ENCODE measurements at places on chromosomes 6 and 20.

GRCh38 chr6:129567374-129567773 lies 142.6 kb downstream of the ARHGAP18 start:
- peak; percentile 16 for DNase-seq

DNA sequence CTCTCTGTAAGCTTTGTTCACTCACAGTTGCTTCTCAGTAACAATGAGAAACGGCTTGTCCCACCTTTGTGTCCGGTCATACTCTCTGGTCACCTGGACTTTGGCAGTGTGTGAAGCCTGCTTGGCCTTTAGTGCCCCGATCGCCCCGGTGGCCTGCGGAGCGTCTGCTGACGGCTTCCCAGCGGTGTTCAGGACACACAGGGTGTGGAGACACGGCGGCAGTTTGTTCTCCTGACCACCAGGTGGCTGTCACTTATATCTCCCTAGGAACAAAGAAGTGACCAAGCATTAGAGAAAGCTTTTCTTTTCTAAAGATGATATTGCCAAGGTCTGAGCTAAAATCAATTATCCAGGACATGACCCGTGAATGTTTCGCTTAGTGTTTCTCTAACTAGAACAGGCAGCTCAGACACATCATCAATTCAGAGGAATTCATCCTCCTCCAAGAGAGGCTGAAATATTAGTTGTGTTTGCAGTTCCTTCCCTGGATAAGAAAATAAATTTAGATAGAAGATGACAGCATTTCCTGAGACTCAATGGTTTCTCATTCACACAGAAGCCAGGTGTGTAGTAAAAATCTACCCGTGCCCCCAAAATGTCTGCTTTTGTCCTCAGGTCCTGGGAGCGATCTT lies 167.4 kb upstream of the THBS2 start:
- no peak for DNase-seq

DNA sequence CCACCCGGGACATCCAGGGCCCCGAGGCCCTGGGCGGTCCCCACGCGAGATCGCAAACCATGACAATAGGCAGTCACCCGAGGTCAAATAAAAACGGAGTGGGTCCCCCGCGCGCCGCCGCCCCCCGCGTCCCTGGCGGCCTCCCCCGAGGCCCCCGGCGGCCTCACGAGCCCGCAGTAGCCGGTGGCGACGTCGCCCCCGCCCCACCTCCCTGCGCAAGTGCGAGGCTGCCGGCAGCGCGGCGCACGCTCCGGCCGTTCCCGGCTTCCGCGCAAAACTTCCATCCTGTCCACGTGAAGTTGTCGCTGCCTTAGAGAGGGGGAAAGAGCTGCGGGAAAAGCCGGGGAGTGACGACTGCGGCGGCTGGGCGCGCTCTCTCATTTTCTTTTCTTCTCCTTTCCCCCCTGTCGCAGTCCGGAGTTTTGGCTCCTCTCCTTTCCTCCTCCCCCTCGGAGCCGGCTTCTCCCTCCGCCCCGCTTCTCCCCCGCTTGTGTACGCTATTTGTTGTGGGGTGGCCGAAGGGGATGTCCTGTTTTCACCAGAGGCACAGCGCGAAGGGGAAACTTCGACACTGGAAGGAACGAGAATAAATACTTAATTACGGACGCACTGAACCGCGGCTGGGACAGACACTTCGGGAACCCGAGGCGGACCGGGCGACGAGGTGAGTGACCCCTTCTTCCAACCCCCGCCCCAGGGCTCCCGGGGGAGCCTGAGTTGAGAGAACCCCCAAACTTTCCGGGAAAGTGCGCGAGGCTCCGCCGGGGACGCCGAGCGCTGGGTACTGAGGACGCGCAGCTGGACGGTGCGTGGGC lies at the start of gene EYA4:
Gene EYA4 (plus strand): TSS at position 272 of the 815 bp plus-strand sequence. CDS start 33,424 bp downstream, outside the sequence.
- no peak for DNase-seq

DNA sequence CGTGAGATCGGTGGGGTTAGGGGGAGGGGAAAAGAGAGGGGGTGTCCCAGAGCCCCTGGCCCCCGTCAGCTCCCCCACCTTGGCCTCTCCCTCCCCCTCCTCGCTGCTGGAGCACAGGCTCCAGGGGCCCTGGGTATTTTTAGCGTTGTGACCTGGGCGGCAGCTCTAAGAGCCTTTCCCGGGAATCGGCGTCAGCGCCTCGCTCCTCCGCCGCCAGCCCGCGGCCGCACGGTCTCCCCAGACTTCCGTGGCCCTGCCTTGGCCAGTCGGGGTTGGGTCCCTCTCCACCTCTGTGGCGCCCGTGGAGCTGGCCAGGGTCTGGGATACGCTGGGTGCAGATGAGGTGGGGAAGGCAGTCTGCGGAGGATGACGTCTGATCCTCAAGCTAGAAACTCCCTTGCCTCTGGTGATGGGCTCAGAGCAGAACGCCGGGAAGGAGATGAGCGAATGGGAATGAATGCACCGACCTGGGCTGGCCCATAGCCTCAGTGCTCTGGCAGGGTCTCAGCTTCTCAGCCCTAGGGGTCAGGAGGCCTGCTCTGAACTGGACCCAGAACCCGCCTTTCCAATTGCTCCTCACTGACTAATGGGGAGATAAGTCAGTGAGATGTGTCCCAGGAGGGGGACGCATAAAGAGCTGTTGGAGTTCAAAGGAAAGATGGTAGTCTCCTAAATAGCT lies 883 bp upstream of the DBNDD2 start:
- no peak for DNase-seq

- no peak for DNase-seq
Observed at GRCh38 chr6:5361396-5361795, 100.1 kb downstream of the FARS2 start.

Measured in CD4-positive, alpha-beta T cell treated with Interleukin-2 at 100 ng/mL for 4 hours (primary cell).